M059J (cell line): ENCODE measurements at places on chromosomes 3 and 15.

- DNase-seq = no peak
Measured at GRCh38 chr15:64163659-64164362, 989 bp upstream of the PPIB start.

DNA sequence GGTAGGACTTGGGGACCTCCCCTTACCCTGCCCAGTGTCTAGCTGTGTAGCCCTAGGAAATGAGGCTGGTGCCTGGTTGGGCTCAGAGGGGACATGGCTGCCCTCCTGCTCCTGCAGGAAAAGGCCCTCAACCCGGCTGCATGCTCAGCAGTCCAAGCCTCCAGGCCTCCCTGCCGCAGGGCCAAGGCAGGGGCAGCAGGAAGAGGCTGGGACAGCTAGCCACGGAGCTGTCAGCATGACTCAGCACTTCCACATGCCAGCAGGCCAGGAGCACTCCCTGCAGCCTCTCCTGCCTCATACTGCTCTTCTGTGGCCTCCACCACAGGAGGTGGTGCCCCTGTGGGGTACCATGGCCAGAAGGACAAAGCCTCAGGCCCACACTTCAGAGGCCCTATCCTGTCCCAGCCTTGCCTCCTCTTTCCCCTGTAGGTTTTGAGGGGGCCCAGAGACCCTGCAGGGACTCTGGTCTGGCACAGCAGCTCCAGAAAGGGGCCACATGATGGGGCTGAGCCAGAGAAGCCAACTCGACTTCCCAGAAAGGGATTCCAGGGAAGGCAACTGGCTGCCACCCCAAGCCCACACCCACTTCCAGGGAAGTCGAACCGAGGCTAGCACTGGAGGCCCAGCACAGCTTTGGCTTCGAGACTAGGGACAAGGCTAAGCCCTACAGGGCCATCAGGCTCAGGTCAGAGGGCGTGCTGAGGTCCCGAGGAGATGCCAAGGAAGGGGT, 19.5 kb downstream of the TKT start:
- DNase-seq = peak; percentile 85

DNA sequence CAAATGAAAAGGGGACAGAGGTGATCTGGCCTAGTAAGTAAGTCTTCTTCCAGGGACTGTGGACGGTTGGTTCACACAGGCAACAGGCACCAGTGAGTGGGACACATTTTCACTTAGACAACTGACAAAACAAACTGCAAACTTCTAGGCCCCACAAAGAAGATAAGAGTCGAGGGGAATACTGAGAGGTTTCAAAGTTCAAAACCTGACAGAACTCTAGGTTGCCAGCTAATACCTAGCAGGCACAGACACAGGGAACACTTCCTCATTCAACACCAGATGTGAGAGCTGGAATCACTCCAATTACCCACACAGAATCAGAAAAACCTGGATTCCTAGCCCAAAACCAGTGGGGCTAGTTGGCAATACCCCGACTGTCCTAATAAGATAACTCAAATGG, 621.7 kb downstream of the ZPLD1 start:
- DNase-seq = no peak

GRCh38 chr3:13707456-13707855, 158.5 kb downstream of the FBLN2 start:
- DNase-seq = no peak

- DNase-seq = no peak
Measured at GRCh38 chr3:67894510-67894909, 240.1 kb upstream of the SUCLG2 start.

DNA sequence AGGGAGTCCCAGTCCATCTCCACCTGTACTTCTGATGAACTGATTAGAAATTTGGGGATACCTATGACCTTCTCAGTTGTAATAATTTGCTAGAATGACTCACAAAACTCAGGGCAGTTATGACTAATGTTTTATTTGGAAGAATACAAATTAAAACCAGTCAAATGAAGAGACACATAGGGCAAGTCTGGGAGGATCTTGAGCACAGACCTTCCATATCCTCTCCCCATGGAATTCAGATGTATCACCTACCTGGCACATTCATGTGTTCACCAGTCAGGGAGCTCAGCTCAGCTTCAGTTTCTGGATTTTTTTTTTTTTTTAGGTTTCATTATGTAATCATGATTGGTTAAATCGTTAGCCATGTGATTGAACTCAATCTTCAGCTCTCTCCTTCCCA, 247.7 kb downstream of the VGLL3 start:
- DNase-seq = peak; percentile 9

- peak; percentile 73 for DNase-seq
Measured at GRCh38 chr3:48826451-48826850, 21.2 kb downstream of the PRKAR2A start.

GRCh38 chr15:33293713-33294334, 16.9 kb upstream of the RYR3 start:
- peak; percentile 57 for DNase-seq

GRCh38 chr3:81270603-81271379, 490.7 kb downstream of the GBE1 start:
- no peak for DNase-seq

DNA sequence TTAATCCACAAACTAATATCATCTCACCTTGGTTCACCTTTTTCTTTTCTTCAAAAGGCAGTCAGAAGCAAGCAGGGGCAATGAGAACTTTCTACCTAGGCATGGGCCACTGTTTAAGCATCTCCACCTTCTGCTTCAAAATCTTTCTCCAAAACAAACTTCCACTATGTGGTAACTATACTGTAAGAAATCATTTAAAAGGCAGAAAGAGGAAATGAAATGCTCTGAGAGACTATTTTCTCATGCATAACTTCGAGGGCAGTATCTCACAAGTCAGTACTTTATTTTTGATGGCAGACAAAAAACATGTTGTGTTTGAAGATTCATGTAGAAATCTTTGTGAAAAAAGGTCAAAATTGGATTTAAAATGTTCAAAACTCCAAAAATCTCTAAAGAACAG, 419.7 kb downstream of the ZBTB20 start:
- DNase-seq = no peak

DNA sequence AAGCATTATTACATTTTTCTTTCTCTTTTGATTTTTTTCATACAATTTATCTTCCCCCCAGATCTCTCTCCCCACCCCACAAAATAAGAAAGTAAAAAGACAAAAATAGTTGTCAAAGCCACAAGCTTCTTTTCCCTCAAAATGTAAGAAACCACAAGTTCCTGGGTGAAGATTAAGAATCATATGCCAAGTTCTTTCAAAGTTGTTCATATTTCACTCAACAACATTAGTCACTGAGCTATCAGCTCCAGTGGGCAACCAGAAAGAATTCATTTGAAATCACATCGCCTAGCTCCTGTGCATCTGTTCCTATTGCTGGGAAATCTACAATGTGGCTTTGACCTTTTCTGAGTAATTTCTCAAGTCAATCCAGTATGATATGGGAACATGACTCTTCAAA, 681.6 kb upstream of the ARPP21 start:
- no peak for DNase-seq

GRCh38 chr3:43405888-43406642, 119.7 kb downstream of the SNRK start:
- DNase-seq = no peak

- DNase-seq = no peak
Measured at GRCh38 chr15:89806210-89806558, 8.5 kb downstream of the ANPEP start.

DNA sequence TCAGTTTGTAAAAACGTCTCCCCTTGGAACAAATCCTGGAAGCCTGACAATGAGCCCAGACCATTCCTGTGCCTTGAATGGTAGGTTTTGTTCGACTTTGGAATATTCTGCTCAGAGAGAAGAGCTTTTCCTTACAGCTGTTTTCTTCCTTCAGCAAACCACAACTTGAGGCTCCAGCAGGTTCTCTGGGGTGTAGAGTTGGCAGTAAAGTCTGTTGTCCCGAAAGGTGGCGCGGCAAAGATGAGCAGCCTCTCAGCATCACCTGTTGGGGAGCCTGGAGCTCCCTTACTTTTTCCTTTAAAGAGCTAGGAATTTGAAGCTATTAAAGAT, 65.4 kb downstream of the BOC start:
- no peak for DNase-seq

DNA sequence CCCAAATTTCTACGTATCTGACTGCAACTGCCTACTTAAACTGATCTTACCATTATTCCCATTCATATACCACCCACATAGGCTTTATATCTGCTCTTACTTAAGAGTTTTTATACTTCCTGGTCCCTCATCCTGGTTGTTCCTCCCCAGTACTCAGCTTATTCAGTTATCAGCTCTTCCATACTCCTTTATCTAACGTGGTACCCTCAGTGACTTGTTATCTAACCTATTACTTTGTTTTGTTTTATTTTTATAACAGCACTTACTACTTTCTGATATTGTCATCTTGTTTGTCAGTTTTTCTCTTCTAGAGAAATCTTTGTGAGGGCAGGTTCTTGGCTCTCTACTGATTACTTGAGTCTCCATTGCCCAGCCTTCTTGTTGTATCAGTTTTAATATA, 100.6 kb downstream of the ZNF609 start:
- DNase-seq = no peak

DNA sequence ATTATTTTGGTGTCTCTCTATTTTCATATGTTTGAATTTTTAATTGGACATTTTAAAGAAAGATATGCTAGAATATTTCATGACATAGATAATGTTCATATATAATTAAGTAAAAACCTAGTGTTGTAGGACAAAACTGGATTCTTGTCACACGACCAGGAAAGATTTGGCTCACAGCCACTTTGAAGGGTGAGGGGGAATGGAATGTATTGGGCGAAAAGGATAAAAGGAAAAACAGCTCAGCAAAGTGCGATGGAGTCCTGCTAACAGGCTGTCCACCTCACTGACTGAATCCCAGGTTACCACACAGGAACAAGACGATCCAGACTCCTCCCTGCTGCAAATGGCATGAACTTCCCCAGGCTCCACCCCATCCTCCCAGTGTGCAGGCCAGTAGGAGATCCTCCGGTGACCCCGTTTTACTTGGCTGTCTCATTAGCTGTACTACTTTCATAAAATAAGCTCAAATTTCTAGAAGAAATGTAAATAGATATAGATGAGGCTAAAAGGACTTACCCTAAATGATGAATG, 186.2 kb downstream of the CD47 start:
- DNase-seq = no peak

GRCh38 chr3:171846597-171846996, 3.4 kb downstream of the TMEM212 start:
- DNase-seq = peak; percentile 67

DNA sequence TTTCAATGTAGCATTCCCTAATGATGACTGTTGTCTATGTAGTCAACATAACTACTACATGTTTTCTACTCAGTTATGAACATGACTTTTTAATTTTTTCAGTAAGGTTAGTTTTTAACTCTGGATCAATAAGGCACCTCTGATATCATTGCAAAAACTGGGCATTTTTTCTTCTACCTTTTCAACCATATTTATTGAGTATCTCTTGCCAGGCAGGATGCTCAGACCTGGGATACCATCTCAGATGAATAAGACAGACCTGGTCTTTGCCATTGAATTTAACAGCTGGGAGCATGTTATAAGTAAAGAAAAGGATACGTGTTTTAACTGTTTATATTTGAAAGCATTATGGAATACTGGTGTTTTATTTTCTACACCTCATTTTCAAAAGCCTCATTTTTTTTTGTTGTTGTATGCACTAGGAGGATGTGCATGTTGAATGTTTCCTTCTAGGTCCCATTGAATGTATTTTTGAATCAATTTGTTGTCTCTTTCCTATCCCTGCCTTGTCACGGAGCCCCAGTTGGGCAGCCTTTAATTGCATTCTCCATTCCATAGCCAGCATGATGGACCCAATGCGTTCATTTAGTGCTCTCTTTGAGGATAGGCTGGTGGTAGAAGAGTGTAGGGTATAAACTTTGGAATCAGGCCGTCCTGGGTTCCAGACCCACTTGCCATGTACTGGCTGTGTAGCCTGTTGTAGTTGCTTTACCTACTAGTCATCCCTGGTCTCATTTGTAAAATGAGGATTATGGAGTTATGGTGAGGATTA, 3.7 kb downstream of the TGFBR2 start:
- DNase-seq = no peak

GRCh38 chr15:77671362-77672056, 38.8 kb upstream of the LINGO1 start:
- peak; percentile 15 for DNase-seq

- DNase-seq = peak; percentile 28
Measured at GRCh38 chr3:146221276-146221675, 29.6 kb downstream of the PLSCR4 start.

DNA sequence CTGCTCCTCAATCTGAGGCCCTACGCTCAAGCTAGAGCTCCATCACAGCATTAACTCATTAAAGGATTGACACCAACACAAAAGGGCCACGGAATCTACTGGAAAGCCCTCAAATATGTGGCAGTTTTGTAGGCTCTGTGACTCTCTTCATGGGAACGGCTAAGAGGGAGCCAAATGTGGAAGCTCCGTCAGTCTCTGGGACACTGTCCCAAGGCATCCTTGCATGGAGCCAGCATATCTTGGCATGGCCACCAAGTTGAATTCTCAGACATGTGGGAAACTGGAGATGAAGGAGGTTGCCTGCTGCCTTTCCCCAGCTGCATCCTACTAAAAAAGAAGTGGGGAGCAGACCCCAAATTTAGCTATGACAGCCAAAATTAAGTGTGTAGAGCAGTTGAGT, 296.9 kb downstream of the NTRK3 start:
- no peak for DNase-seq

- no peak for DNase-seq
Measured at GRCh38 chr3:39103791-39104552, 3.5 kb downstream of the GORASP1 start.

DNA sequence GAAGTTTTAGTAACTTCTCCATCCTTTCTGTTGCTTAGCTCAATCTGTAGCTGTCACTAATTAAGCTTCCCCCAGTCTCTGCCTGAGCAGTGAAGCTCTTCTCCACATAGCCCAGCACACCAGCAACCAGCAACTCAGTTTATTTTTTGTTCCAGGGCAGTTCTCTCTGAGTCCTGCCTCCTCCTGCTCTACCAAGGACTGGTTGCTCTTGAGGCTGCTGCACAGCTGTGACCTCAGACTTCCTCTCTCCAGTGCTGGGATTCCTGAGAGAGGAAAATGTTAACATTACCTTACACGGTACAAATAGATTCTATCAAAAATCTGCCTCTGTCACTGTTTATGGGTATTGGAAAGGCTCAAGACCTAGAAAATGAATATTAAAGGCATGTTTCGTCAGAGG, 294.7 kb downstream of the OXSM start:
- no peak for DNase-seq

- peak; percentile 61 for DNase-seq
Measured at GRCh38 chr3:110650741-110651140, 420.9 kb upstream of the NECTIN3 start.

- DNase-seq = no peak
Measured at GRCh38 chr3:42367903-42368302, 42.5 kb downstream of the LYZL4 start.
